Lung (tissue), 17 donors: ENCODE measurements at places on chromosomes 3 and 15. TPM values are rescaled to one million over a fixed set of nuclear protein-coding genes. Genes with fewer than 3 reads are reported as not detected.

DNA sequence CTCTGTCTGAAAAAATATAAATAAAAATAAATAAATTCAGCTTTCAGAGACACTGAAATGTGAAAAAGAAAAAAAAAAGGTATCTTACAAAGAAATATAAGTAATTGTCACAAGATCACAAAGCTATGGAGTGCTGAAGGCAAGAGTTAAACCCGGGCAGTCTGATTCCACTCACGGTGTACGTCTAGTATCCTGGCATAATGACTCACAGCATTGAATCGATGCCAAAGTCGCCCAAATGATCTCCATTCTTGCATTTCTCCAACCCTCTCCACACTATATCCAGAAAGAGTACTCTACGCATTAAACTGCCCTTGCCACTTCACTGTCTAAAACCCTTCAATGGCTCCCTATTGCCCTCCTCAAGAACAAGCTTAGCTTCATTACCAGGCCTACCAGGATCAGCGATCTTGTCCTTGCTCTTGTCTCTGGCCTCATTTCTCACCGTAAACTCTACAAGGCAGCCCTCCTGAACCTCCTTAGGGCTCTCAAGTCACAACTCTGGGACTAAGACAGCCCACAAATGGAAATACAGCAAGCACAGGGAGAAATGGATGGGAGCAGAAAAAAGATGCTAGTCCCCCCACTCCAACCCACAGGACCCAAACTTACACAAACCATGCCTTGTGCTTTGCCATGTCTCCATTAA lies 7.7 kb downstream of the SUCLG2 start:
- no peaks in the 10 kb centered on the region for H3K36me3 ChIP-seq
- H3K4me3 ChIP-seq = no peak overlapping the region
- H3K27ac ChIP-seq = peak overlapping the region; percentile 63
- DNase-seq = no peak

Gene ATP6V1A
- total RNA-seq = 99.6 TPM

DNA sequence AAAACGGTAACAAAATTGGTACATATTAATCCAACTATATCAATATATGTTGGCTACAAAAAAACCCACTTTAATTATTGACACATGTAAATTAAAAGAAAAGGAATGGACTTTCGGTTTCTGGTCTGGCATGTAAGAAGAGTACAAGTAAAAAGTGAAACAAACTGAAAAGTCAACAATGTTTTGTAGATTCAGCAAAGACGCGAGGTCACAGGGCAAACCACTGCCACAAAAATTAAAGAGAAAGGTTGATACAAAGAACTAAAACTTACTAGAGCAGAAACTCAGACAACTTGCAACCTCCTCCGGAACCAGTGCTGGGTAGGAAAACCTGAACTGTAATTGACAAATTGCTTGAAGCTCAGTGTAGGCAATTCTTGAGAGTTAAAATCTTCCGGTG lies 110.6 kb upstream of the ARPP21 start:
- no peak overlapping the region for H3K4me3 ChIP-seq
- H3K27me3 ChIP-seq = no peaks in the 10 kb centered on the region
- H3K27ac ChIP-seq = no peak overlapping the region
- no peaks in the 10 kb centered on the region for H3K4me1 ChIP-seq

GRCh38 chr3:123150449-123151215 lies 51.1 kb upstream of the SEC22A start:
- H3K4me1 ChIP-seq = no peaks in the 10 kb centered on the region
- H3K27me3 ChIP-seq = no peaks in the 10 kb centered on the region
- H3K4me3 ChIP-seq = no peak overlapping the region

DNA sequence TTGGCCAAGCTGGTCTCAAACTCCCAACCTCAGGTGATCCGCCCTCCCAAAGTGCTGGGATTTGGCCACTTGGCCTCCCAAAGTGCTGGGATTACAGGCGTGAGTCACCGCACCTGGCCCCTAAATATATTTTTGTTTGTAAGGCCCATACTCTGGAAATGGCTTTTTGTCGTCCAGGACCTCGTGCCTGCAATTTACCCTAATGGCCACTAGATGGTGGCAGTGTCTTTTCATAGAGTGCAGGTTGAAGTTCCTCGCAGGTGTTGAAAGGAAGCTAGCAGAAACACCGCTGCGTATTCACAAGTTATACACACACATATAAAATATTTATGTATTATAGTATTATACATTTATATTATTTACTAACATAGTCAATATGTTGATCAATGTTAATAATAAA lies 97.2 kb downstream of the LRTM1 start:
- no peak for DNase-seq
- H3K36me3 ChIP-seq = no peaks in the 10 kb centered on the region

DNA sequence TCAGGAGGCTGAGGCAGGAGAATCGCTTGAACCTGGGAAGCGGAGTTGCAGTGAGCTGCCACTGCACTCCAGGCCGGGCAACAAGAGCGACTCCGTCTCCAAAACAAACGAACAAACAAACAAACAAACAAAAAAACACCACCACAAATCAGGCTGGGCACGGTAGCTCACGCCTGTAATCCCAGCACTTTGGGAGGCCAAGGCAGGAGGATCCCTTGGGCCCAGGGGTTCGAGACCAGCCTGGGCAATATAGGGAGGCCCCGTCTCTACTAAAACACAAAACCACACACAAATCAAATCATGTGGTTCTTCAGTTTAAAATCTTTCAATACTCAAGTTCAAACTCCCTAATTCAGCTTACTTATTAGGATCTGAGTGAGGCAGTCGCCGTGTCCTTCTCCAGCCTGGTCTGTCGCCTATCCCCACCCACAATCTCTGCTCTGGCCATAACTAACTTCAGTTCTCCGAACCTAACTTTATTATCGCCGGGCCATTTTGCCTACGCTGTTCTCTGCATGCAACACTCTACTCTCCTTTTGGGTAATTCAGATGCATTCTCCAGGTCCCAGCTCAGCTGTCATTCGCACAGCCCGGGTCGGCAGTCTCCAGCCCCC lies 660 bp upstream of the RTF1 start:
- H3K27me3 ChIP-seq = no peaks in the 10 kb centered on the region
- H3K27ac ChIP-seq = peak overlapping the region; percentile 78
- H3K4me1 ChIP-seq = peaks cover 3% of the 10 kb centered on the region

Gene TGM4
- not detected for total RNA-seq

- no peak overlapping the region for H3K27ac ChIP-seq
- H3K36me3 ChIP-seq = no peaks in the 10 kb centered on the region
- no peaks in the 10 kb centered on the region for H3K4me1 ChIP-seq
- peak; percentile 54 for DNase-seq
- H3K27me3 ChIP-seq = no peaks in the 10 kb centered on the region
- H3K4me3 ChIP-seq = no peak overlapping the region
These were observed 162.9 kb upstream of the STT3B start for GRCh38 chr3:31369637-31370379.

DNA sequence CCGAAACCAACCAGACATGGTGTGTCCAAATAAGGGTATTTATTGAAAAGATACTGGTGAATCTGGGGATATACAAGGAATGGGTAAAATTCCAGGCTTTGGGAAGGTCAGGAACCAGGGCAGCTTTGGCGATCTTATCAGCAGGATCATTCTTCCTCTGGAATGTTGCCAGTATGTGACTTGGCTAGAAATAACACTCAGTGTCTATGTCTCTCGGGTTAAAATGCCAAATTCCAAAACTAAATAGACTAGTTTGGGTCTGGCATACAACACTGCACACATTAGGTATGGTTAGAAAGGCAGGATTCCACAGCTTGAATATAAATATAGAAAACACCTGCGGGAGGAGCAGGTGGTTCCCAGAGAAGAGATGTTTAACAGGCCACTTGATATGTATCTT lies 220.2 kb upstream of the CD96 start:
- peaks cover 3% of the 10 kb centered on the region for H3K4me1 ChIP-seq
- H3K4me3 ChIP-seq = no peak overlapping the region
- DNase-seq = no peak

Gene SNX22
- total RNA-seq = 20.3 TPM

DNA sequence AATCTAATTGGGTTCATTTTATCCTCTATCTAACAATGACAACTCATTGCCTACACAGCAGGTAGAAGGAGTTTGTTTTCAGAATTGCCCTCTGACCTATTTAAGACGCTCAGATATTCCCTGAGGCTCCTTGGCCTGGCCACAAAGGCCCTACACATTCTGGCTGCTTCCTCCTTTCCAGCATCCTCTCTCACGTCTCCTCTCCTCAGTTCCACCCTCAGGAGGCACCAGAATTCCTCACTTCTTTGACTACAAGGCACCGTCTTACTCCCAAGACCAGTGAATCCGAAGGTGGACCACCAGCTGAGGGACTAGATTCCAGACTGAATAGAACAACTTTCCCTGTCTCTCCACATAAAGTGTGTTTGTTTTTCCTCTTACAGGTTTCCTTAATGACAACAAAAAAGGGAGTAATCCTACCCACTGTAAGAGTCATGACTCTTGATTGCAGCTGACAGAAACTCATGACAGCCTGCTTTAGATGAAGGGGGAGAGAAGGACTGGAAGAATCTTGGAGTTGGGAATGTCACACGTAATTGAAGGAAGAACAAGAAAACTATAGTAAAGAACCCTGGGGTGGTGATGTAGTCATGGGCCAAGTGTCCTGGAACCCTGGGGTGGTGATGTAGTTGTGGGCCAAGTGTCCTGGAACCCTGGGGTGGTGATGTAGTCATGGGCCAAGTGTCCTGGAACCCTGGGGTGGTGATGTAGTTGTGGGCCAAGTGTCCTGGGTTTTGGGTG lies 22.0 kb upstream of the MUC20 start:
- H3K4me3 ChIP-seq = no peak overlapping the region
- peaks cover 16% of the 10 kb centered on the region for H3K36me3 ChIP-seq
- no peak overlapping the region for H3K27ac ChIP-seq
- H3K27me3 ChIP-seq = no peaks in the 10 kb centered on the region
- no peaks in the 10 kb centered on the region for H3K4me1 ChIP-seq
- no peak for DNase-seq

DNA sequence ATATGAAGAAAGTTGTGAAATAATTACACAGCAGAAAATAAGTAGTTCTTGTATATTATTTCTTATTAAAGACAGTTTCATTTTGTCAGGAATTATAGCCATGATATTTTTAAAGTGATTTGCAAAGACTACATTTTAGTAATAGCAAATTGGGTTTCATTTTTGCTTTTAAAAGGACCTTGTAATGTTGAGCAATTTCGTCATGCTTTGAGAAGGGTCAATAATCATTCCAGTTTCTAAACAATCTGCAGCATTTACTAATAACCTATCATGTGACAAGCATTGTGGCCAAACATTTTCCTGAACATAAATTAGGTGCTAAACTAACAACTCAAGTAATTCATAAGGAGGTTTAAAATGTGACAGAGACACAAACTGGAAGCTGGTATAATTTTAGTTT lies 214.4 kb upstream of the CBLB start:
- no peaks in the 10 kb centered on the region for H3K36me3 ChIP-seq
- peaks cover 13% of the 10 kb centered on the region for H3K4me1 ChIP-seq
- peak; percentile 55 for DNase-seq
- no peak overlapping the region for H3K27ac ChIP-seq
- H3K27me3 ChIP-seq = no peaks in the 10 kb centered on the region

GRCh38 chr3:46882377-46883053 lies 5.0 kb downstream of the PTH1R start:
- H3K27ac ChIP-seq = peak overlapping the region; percentile 58
- H3K4me3 ChIP-seq = peak overlapping the region; percentile 35
- peak; percentile 63 for DNase-seq
- peaks cover 10% of the 10 kb centered on the region for H3K36me3 ChIP-seq

DNA sequence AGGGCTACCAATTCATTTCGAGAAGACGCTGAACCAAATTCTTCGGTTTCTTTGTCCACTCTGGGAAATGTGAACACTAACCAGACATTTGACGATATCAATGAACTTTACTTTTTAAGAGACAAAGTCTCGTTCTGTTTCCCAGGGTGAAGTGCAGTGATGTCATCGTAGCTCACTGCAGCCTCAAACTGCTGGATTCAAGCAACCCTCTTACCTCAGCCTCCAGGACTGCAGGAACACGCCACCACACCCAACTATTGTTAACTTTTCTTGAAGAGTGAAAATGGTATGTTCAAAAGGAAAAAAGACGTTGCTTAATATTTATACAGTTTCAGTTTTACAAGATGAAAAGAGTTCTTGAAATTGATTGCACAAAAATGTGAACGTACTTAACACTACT lies 30.6 kb downstream of the MB21D2 start:
- peaks cover 14% of the 10 kb centered on the region for H3K27me3 ChIP-seq
- DNase-seq = peak; percentile 42
- H3K36me3 ChIP-seq = no peaks in the 10 kb centered on the region
- no peak overlapping the region for H3K4me3 ChIP-seq

- no peaks in the 10 kb centered on the region for H3K36me3 ChIP-seq
- DNase-seq = no peak
- H3K4me1 ChIP-seq = peaks cover 2% of the 10 kb centered on the region
- H3K27me3 ChIP-seq = no peaks in the 10 kb centered on the region
- no peak overlapping the region for H3K4me3 ChIP-seq
These were observed 420.5 kb upstream of the WNT5A start for GRCh38 chr3:55907616-55908015.
